ENCODE measurements at places on chromosomes 12 and 14. TPM values are rescaled to one million over a fixed set of nuclear protein-coding genes. Genes with fewer than 3 reads are reported as not detected.

GRCh38 chr12:53952871-53953734, 1.6 kb upstream of the HOXC12 start:
- no peak for DNase-seq

GRCh38 chr14:70721542-70721941, 79.8 kb downstream of the TTC9 start:
- DNase-seq: no peak

DNA sequence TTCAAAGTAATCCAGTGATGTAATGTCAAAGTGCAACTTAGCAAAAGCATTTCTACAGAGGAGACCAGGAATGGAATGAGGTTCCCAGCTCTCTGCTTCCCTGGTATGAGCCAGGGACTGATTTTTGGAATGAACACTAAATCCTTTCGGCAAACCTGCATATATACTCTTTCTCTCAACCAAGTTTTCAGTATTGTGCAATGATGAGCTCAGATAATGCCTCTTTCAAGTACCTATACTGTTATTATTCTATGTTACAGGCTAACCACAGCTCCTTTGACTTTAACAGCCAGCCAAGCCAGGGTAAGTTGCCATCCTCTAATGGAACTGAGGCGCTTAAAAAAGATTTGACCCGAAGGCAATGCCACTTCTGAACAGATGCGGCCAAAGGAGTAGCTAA, 104.9 kb upstream of the FSCB start:
- DNase-seq: no peak

DNA sequence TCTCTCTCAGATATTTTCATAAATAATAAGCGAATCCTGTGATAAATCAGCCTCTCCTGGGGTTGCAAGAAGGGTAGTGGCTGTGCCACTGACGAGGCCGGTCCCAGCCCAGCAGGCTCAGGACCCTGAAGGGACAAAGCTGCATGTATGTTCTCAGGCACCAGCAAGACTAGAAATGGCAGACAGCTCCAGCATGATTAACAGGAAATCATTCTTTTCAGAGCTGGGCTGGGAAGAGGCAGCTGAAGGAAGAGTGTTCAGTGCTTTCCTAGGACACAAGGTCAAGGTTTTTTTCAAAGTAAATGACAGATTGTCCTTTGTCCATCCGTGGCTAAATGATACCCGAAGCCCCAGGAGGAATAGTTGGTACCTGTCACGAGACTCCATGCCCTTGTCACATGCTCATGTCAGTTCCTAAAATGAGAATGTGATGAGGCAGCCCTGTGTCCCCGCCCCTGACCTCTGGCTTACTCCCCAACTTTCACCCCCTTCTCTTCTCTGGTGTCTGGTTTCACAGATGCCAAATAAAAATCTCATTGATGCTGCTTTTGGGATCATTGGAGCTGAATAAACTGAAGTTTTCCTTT, 65.1 kb downstream of the PPP1R36 start:
- no peak for DNase-seq

GRCh38 chr12:22335794-22336166, 1.3 kb upstream of the ST8SIA1 start:
- no peak for DNase-seq

DNA sequence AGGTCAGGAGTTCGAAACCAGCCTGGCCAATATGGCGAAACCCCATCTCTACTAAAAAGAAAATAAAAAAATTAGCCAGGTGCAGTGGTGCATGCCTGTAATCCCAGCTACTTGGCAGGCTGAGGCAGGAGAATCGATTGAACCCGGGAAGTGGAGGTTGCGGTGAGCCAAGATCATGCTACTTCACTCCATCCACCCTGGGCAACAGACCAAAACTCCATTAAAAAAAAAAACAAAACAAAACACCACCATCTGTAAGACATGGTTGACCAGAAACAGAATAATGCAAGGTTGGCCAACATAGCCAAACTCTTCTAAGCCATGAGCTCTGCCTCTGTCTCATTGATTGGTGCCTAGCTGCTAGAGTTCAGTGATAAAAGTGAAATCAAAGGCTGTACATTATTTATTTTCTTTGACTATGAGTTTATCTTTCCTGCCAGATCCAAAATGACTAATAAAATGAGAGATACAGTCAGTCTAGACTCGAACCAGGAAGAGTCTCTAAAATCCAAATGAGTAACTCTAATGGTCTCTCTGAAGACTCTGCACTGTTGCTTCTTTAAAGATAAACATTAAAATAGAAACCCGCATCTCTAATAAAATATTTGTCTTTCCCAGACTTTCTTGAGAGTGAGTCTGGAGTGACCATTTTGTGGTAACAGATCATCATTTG, 404.7 kb downstream of the DAD1 start:
- DNase-seq: no peak

- DNase-seq: no peak
Measured at GRCh38 chr12:93011100-93011499, 82.0 kb upstream of the EEA1 start.

- DNase-seq: no peak
Measured at GRCh38 chr12:45509187-45509586, 220.3 kb upstream of the ARID2 start.

DNA sequence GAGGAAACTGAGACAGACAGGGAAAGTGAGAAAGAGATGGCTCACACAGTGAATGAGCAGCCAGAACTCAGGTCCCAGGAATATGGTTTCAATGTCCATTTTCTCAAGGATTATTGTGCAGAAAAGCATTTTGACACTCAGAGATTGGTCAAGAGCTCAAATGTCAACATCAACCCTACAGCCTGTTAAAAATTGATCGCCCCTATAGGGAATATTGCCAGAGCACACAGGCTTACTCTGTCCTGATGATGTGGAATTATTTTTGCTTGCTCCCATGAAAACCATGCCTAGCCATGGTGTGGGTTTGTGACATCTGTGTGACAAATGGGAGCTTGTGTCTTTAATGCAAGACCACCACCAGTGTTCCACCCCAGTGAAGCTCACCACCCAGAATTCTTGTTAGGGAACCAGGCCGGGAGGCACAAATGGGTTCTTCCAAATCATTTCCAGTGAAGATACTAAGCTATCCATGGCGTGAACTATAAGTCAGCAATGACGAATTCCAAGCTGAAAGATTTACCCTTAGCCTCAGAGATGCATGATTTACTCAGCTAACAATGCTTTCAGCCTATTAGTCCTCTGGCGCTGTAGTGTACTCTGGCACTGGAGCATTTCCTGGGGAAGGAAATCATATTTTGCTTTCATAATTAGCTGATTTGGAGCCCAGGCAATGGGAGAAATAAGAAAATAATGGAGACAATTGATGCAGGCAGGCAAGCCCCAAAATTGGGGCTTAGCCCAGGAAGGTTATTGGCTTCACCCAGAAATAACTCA, 1188.2 kb upstream of the TMEM132C start:
- no peak for DNase-seq

GRCh38 chr12:69884386-69884785, 59.4 kb downstream of the MYRFL start:
- peak; percentile 20 for DNase-seq

DNA sequence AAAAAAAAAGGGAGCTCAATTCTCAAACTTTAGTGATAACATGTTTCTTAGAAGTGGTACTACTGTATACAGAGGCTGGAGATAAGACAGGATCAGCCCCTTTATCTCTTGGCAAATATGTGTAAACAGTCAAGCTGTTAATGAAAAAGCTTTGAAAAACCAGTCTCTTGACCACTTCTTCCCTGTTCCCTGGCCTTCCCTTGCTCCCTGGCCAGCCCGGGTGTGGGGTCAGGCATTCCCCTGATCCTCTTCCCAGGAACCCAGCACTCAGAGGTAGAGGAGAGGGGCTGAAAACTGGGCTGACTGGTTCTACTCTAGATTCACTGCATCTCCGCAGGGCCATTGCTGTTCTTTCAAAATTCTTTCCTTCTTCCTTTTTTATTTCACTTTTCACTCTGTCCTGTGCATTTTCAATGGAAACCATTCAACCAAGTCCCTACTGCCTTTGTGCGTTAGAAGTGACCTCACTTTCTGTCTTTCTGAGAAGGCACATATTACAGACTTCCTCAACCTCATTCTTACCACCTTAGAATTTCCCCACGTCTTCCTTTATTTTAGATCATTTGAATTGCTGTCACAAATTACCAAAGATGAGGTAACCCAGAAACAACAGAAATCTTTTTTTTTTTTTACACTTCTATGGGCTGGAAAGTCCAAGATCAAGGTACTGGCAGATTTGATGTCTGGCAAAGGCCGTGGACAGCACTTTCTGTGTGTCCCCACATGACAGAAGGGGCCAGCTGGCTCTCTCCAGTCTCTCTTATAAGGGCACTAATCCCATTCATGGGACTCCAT, 5.7 kb downstream of the GNG2 start:
- DNase-seq: no peak

The TAS2R8 gene
- not detected for polyA plus RNA-seq

The CRIP1 gene
- polyA plus RNA-seq: 22.7 TPM

The ANO4 gene
- polyA plus RNA-seq: 2.1 TPM
